ENCODE measurements at places on chromosomes 7 and 10.
A peak's percentile ranks its signal among the peaks of the same experiment; 100 is the strongest.

DNA sequence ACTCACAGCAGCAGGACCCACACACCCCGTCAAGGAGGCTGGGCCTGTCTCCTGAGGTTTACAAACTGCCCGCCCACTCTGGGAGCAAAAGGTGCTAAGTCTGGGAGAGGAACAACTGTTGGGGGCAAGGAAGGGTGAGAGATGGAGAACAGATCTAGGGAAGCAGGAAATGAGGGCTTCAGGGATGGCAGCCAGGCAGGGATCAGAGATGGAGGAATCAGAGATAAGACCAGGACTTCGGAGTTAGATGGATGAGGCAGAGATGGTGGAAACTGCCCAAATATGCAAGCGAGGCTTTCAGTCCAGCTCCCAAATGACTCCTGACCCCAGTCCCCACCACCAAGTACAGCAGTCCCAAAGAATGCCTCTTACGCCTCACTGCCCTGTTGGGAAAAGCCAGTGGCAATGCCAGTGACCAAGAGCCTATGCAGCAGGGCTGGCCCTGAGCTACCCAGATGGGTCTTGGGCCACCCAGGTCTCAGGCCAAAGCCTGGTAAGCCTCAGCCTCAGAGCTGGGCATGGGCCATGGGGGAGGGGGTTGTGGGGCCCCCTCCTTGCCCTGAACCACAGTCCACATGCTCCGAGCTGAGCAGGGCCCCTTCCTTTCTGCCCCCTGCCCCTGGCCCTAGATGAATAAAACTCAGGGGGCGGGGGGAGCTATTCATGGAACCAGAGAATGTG lies 39.5 kb upstream of the SLF2 start:
- DNase-seq = no peak

DNA sequence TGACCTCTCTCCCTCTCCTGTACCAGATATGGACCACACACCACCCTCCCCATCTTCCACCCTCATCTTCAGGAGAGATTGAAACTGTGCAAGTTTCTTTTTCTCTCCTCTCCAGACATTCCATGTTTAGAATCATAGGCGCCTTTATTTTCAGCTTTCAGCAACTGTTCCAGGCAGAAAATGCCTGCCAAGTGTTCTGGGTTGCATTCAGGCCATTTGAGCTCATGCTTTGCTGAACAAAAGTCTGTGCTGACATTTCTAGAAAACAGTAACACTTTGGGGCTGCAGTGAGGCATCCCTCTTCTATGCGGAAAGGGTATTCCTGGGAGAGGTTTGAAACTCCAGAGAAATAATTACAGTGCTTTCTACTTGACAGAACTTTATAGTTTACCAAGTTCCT lies 361.7 kb downstream of the GPAM start:
- DNase-seq = no peak

GRCh38 chr10:27525819-27526218 lies 21.7 kb downstream of the RAB18 start:
- DNase-seq = no peak

DNA sequence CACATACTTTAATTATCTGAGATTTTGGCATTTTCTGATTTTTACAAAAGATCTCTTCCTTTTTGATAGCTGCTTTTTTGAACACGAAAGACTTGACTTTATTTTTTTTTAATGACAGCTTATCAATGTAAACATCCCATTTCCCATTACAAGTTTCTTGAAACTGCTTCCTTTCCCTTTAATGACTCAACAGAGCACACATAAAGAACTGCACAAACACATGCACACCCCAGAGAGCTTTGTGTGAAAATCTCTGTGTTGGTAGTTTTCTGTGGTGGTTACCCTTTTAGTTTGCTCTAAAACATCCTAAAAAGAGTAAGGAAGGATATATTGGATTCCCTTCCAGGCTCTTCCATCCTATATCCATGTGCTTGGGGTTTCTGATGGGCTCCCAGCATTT lies 125.1 kb upstream of the ZNF32 start:
- no peak for DNase-seq

DNA sequence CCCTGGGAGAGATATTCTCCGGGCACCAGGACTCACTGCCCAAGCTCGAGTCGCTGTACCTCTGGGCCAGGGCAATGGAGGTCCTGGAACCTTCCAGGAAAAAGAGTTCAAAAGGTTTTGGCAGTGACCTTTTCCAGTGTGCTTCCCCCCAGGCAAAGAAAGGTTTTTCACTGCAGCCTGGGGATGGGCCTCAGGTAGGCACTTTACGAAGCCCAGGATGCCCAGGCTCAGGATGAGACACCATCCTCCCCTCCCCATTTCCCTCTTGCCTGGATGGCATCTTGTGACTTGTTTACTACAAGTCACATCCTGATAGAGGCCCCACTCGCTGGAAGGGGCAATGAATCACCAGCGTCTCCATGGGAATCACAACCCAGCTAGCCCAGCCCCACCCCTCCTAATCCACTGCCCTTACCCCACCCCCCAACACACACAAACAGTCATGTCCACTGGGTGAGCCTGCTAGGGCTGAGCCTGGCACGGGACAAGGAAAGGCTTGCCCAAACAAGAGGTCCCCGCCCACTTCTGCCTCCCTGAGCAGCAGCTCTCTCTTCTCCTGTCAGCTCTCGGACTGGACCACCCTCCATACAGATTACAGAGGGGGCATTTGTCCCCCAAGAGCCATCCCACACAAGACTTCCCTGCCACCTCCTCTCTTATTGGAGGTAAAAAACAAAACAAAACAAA lies 93.8 kb upstream of the SMNDC1 start:
- no peak for DNase-seq

DNA sequence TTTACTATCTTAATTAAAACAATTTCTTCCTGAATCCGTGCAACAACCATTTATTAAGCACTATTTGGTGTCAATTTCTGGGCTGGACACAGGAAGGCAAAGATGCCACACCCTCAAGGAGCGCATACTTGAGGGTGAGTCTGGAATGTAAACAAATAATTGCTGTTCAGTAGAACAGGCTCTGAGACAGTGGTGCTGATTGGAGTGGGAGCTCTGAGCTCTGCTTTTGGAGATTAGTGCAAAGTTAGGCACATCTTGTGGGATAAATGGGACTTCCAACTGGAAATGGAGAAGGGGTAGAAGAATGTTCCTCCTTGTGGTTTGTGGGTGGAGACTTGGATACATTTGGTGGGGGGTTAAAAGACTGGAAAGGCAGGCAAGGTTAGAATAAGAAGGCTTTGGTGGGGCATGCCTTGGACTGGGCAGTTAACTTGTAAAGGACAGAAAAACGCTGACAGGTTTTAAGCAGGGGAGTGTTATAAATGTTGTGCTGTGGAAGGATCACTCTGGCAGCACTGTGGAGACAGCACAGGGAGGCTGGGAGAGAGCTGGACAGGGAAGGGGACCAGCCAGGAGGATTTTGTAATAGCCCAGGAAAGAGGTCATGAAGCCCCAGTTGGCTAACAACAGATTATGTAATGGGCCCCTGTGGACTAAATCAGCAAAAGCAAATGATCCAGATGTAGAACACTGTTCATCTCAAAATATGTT lies 80.7 kb downstream of the ZNF365 start:
- no peak for DNase-seq

DNA sequence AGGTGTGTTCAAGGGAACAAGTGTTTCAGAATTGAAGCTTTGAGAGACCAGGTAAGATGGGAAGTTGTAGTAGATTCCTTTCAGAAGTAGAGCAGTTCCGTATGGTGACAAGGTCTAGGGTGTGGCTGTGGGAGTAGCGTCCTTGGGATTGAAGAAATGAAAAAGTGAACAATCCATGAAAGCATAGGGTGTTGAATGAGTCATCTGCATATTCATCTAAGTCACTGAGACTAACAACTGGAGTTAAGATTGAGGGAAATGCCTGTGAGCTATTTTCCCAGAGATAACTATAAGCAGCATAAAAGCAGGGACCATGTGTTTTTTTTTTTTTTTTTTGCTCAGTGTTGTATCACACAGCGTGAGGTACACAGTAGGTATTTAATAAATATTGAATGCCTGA lies 134.8 kb downstream of the PHTF2 start:
- DNase-seq = no peak

- DNase-seq = no peak
Observed at GRCh38 chr10:111593578-111593977, 516.7 kb downstream of the ADRA2A start.

GRCh38 chr10:104268713-104269645 lies at the start of gene GSTO2:
Gene GSTO2, plus strand, starts transcription at chr10:104269184. Its CDS starts 5,732 bp downstream, at chr10:104274916.
- DNase-seq = peak; percentile 95

GRCh38 chr10:78335371-78335690 lies 301.7 kb downstream of the RPS24 start:
- no peak for DNase-seq

DNA sequence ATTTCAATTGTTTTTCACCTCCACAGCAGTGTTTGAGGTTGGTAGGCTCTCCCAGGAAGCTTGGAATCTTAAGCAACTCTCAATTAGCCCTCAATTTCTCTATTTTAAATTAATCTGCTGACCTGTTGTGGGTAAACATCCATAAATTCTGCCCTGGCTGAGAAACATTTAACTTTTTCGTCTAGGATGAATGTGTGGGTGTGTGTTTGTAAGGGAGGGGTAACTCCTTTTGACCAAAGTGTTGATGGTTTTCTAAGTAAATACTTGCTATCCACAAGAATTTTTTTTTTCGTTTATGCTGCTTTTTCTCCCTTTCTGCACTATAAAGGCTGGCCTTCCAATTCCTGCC lies 973 bp downstream of the PPP3CB start:
- no peak for DNase-seq

DNA sequence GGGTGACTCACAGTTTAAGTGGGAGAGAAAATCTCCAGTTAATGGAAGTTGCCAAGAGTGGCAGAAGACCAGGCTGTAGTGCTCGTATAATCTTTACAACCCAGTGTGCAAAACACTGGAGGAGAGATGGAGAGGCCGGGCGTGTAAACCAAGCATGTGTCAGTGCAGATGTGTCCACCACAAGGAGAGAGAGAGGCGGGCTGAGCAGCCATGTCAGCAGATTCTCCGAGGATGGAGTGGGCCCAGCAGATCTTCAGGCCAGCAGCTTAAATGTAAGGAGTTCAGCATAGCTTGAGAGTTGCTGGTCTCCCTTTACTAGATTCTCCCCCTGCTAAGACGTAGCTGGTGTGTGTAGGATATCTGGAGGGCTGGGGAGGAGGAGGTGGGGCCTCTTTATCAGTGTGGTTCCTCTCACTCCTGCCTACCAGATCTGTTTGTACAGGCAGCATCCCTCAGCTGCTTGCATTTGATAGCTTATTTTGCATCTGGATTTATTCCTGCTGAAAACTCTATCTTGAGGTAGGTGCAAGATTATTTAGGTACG lies 13.7 kb downstream of the BPGM start:
- DNase-seq = no peak

GRCh38 chr10:77861366-77861765 lies 65.2 kb downstream of the DLG5 start:
- DNase-seq = no peak

DNA sequence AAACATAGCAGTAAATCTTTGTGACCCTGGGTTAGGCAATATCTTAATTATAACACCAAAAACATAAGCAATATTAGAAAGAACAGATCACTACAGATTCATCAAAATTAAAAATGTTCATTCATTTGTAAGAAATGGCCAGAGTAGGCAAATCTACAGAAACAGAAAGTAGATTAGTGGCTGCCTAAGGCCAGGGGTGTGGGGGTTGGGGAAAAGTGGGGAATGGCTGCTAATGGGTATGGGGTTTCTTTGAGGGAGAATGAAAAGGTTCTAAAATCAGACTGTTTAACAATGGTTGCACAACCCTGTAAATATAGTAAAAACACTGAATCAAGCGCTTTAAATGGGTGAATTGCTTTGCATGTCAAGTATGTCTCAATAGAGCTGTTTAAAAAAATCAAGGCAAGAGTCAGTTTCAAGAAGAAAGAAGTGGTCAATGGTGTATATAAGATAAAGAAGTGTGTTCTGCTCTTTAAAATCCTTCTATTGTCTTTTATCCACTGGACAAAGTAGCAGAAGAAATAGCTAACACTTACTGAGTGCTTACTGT lies 42.6 kb downstream of the CDK6 start:
- no peak for DNase-seq

GRCh38 chr10:60417901-60418300 lies 28.2 kb upstream of the ANK3 start:
- DNase-seq = no peak

Measured in progenitor cell of endocrine pancreas (in vitro differentiated cells).